ENCODE measurements at places on chromosomes 11 and 22.

DNA sequence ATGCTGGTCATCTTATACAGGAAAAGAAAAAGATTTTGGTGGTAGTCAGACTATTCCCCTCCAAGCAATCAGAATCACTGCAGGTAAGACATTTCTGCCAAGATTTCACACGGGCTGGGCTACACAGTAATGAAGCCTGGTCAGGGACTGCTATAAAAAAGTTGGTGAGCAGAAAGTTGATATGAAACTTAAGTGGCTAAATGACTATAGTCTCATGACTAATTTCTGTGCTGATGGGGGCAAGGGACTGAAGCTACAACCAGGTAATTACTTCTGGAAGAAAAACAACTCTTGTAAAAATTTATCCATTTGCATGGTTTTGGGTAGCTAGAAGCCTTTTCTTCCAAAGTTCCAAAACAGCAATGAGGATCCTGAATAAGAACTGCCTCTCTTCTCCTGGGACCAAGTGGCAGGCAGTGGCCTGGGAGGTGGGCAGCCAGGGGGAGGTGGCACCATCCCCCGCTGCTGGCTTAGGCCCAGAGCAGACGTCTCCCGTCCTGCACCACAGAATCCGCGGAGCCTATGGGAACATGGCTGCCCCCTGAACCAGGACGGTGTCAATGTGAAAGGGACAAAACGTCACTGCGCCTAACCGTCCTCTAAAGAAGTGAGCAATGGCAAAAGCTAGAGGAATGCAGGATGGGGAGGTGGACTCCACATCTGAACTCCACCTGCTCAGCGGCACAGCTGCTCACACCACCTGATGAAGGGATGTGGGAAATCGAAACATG lies 122.6 kb upstream of the LMO1 start:
- DNase-seq, result peak; percentile 50

DNA sequence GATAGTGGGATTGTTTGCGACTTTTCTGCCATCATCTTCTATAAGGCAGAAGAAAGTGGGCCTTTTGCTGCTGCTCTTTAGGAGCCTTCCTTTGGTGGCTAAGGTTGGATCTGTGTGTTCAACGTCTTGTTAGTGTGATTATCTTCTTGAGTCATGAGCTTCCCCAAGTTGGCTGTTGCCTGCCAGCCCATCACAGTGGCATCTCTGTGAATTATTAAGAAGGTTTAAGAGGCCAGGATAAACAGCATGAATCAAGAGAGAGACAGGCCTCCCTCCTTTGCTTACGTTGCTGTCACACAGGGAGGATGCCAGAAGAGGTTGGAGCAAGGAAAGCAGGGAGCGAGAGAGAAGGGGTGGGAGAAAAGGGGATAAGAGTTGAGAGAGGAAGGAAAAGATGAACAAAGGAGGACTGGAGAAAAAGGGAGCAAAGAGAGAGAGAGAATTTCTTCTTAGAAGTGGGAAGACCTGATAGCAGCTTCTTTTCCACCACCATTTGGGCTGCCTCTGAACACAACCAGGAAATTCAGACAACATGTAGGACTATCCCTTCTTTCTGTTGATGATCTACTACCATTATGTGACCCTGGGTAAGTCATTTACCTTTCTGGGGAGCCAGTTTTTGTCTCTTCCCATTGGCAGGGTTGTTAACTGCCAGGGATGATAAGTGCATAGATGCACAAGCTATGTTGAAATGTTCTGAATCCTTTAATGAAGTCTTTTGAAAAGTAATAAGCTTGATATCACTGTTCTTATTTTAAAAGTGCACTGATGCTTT lies 126.5 kb downstream of the NAV2 start:
- DNase-seq, result no peak

DNA sequence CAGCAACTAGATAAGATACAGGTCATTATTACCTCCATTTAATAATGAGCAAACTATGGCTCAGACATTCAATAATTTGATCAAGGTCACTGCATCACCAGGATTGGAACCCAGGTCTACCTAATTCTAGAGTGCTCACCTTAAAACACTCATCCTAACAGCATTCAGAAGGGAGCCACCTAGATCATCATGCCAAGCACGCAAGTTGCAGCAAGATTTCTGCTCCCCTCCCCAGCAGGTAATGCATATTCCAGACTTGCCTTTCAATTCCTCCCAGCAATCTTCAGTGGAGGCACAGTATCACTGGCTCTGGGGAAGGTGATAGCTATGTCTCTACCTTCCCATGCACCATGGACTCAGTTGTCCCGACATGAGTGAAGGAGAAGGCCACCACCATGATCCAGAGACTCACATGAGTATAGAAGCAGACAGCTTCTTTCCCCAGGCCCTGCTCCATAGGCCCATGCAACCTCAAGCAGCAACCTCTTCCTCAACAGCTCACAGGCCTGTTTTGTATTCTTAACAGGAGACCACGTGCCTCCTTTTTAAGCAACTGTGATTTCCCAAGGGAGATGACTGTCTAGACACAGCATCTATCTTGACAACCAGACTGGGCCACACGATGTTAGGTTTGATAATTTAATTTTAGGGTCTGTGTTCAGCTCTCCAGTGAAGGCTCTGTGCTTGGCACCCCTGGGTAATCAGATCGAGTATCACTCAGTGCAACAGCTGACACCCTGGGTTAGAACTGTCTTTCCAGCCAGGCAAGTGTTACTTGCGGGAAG lies 36.4 kb downstream of the RAB30 start:
- no peak for DNase-seq

- DNase-seq, result no peak
Observed at GRCh38 chr11:135075740-135076139, 663.7 kb upstream of the B3GAT1 start.

- no peak for DNase-seq
Observed at GRCh38 chr11:6200975-6201374, 2.0 kb downstream of the OR52W1 start.

DNA sequence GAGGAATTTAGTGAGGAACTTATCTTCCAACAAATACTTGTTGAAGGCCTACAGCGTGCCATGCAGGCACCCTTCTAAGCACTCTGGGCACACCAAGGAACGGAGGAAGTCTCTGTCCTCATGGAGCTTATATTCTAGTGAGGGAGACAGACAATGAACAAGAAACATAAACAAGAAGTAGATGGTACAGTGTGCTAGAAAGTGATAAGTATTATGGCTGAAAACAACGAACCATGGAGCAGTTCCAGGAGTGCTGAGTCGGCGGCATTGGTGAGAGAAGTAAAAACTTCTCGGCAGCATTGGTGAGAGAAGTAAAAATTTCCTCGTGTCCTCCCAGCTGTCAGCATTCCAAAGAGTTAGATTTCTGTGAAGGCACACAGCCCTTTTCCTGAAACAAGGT lies 53.2 kb downstream of the FAM76B start:
- DNase-seq, result no peak

- DNase-seq, result peak; percentile 78
Observed at GRCh38 chr22:23402275-23403151, 177.6 kb downstream of the IGLL1 start.

- DNase-seq, result no peak
Observed at GRCh38 chr11:43558146-43558545, 122.4 kb upstream of the HSD17B12 start.

GRCh38 chr22:48751539-48752437 lies 1075.9 kb downstream of the BRD1 start:
- DNase-seq, result no peak

DNA sequence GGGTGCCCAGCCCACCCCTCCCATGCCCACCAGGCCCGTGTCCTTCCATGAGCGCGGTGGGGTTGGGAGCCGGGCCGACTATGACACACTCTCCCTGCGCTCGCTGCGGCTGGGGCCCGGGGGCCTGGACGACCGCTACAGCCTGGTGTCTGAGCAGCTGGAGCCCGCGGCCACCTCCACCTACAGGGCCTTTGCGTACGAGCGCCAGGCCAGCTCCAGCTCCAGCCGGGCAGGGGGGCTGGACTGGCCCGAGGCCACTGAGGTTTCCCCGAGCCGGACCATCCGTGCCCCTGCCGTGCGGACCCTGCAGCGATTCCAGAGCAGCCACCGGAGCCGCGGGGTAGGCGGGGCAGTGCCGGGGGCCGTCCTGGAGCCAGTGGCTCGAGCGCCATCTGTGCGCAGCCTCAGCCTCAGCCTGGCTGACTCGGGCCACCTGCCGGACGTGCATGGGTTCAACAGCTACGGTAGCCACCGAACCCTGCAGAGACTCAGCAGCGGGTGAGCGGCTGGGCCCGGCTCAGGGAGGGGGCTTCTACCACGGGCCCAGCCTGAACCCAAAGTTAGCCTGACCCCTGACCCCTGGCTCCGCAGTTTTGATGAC lies 3.0 kb downstream of the PKP3 start:
- DNase-seq, result peak; percentile 91

GRCh38 chr11:126185259-126186024 lies 26.0 kb downstream of the RPUSD4 start:
- no peak for DNase-seq

- DNase-seq, result no peak
Observed at GRCh38 chr11:34240150-34240494, 117.7 kb downstream of the ABTB2 start.

- DNase-seq, result no peak
Observed at GRCh38 chr22:30947816-30948454, 20.6 kb downstream of the MORC2 start.

DNA sequence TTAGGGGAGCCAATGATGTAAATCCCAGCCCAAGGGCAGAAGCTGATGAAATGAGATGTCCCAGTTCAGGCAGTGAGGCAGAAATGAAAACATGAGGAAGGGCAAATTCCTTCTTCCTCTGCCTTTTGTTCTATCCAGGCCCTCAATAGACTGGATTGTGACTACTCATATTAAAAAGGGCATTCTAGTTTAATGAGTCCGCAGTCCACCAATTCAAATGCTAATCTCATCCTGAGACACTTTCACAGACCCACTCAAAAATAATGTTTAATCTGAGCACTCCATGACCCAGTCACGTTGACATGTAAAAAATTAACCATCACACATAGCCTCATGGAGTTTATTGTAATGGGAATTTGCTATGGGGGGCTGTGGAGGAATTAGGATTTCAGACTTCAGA lies 717.9 kb downstream of the OPCML start:
- DNase-seq, result no peak

DNA sequence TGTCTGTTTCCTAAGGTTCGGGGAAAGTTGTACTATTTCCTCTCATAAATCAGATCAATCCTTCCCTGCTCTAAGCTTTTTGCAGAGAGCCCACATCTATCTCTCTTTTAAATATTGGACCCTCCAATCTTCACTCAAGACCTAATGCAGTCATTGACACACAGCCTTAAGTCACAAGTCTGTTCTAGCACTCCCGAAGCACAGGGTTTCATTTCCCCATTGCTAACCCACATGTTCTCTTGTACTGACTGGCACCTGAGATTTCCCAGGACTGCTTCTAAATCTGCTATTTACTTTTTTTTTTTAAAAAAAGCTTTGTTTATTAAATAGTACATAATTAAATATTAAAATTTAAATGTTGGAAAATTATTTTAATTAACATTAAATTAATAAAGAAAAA lies 674.7 kb downstream of the TBC1D22A start:
- no peak for DNase-seq

GRCh38 chr11:88807349-88807748 lies 258.4 kb downstream of the GRM5 start:
- DNase-seq, result no peak

- DNase-seq, result no peak
Observed at GRCh38 chr11:70474710-70475109, 76.4 kb downstream of the CTTN start.

- no peak for DNase-seq
Observed at GRCh38 chr11:74696939-74697675, 34.1 kb downstream of the CHRDL2 start.

DNA sequence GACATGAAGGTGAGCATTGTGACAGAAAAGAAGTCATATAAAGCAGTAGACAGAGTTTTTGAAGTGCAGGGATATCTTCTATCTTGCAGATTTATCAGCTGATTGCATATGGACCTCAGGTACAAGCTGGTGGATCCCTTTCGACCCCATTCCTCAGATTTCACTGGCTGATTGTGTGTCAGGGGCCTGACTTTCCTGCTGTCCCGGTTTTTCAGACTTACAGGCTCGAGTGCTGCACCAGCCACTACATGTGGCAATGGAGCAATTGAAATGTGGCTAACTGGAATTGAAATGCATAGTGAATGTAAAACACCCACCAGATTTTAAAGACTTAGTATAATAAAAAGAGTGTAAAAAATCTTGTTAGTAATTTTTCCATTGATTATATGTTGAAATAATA lies 50.3 kb downstream of the CLMP start:
- DNase-seq, result no peak

DNA sequence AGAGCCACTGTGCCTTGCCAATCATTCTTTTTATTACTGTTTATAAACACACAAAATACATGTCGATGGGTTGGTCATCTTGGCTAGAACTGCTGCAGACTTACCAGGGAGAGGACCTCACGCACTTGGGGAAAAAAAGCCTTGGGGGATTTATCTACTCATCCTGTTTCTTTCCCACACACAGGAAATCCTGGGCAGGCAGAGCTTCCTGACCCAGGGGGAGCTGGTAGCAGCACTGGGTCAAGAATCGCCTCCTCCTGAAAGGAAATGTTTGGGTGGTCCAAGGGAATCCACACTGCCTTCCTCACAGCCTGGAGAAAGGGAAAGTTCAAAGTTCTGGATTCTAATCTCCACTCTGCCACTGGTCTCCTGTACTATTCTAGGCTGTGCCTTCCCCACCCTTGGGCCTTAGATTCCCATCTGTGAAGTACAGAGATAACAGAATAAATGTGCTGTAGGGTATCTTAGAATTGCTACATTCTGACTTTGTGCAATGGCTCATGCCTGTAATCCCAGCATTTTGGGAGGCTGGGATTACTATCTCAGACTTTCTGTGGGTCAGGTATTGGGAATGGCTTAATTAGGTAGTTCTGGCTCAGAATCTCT lies 31.2 kb upstream of the SMTN start:
- DNase-seq, result no peak

DNA sequence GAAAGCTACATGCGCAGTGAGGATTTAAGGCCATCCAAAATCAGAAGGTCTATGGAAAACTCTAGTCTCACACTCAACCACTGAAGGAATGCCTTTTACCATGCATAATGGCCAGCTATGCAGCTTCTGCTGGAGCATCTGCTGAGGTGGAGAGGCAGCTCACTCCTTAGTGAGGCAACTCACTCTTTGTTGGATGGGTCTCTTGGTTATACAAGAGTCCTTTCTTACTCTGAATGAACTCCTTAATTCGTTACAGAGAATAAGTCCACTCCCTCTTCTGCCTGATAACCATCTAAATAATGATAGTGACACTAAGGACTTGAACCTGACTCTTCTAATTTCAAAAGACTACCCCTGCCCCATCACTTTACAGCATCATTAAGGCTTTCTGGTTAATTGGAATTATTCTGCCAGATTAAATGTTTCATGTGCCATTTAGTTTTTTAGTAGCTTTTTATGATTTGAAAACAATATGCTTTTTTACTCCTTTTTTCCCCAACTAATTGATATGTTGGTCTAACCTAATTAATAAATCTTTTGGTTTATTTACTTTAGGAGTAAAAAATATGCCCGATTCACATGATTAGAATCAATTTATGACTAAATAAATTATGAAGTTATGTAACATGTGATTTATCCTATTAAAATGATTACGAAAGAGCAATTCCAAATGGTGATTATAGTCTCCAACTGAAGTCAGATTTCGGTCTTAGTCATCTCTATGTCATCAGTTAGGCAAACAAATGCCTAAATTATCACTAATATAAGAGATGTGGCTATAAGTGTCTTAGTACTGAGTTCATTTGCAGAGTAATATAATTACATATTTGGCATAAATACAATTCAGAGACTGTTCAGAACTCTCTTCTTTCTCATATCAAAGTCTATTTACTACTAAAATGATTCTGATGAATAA lies 286.7 kb upstream of the CCDC90B start:
- no peak for DNase-seq

GRCh38 chr11:3160252-3161031 lies 4.7 kb downstream of the OSBPL5 start:
- DNase-seq, result no peak
